ENCODE measurements at places on chromosomes 16 and 17.
A peak's percentile ranks its signal among the peaks of the same experiment; 100 is the strongest.

DNA sequence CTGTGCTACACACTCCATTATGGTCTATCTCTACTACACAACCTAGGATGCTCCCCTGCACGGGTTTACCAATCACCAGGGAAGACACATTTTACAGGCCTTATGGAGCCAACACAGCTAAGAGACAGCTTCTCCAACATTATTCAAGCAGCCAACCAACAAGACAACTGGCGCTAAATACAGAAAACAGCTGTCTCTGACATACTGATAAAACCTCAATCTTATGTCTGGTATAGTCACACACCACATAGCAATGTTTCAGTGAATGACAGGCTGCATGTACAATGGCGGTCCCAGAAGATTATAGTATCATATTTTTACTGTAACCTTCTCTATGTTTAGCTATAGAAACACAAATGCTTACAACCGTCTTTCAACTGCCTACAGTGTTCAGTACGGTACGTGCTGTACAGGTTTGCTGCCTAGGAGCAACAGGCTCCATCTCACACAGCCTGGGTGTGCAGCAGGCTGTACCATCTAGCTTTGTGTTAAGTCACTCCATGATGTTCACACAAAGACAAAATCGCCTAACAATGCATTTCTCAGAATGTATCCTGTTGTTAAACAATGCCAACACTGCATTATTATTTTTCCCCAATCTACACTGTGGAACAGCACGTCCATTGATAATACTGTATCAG, 10.9 kb downstream of the USP22 start:
- DNase-seq: no peak

GRCh38 chr17:29625037-29625750, 2.5 kb upstream of the CORO6 start:
- peak; percentile 58 for DNase-seq

GRCh38 chr17:63173450-63173849, 207.4 kb downstream of the TANC2 start:
- DNase-seq: no peak

- DNase-seq: no peak
Measured at GRCh38 chr16:86414991-86415740, 95.2 kb upstream of the FOXF1 start.

DNA sequence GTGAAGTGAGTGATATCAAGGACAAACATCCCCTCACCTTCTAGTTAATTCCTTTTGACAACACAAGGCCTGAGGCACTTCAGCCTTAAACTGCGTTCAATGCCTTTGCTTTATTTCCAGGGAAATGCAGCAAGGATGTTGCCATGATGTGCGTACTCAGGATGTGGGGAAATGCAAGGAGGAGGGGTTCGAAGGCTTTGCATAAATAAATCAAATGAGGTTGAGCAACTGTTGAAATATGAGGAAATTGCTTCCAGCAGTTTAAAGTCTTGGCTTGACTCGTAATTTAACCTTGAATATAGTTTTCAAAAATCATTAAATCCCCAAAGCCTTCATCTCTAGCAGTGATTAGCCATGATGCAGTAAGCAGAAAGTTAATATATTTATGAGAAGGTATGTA, 81.8 kb upstream of the CCL2 start:
- DNase-seq: peak; percentile 35

GRCh38 chr17:39016193-39017153, 49.3 kb upstream of the FBXO47 start:
- peak; percentile 68 for DNase-seq

GRCh38 chr16:9499941-9500593, 408.6 kb downstream of the HAPSTR1 start:
- no peak for DNase-seq

- DNase-seq: no peak
Measured at GRCh38 chr16:49632795-49633184, 223.1 kb downstream of the ZNF423 start.

DNA sequence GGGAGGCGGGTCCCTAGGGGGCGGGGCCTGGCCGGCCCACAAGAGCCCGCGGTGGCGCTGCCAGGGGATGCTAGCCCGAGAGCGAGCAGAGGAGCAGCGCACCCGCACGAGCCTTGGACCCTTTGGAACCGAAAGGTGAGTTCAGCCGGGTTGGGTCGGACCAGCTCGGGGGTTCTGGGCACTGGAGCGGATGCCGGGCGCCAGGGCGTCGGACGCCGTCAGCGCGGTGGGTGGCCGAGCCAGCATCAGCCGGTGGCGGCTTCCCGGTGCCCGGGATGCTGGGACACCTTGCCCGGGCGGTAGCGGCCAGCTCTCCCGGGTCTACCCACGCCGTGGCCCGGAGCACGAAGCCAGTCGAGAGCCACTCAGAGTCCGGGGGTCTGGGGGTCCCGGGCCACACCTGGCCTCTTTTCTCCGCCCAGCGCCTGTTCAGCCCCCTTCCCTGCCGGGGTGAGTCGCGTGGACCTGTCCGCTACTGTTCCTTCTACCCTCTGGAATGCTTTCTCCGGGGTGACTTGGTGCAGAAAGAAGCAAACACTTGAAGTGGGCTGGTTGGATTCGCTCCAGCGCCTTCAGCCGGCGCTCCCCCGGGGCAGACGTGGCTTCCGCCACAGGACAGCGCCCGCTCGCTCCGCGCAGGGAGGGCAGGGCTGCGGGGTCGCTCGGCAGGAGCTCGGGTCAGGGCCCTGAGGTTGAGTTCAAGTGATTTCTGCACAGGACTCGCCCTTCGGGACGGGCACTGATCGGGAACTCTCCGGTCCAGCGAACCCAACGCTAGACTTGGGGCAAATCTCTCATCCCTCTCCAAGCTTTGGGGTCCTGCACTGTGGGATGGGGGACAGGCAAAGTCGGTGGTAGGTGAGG, at the start of gene SCNN1G:
TSS of gene SCNN1G (plus strand) at position 67 of the 864 bp plus-strand sequence. CDS start 3,527 bp downstream, outside the sequence.
- no peak for DNase-seq

- peak; percentile 87 for DNase-seq
Measured at GRCh38 chr17:7213895-7214299, 5.7 kb downstream of the DLG4 start.

DNA sequence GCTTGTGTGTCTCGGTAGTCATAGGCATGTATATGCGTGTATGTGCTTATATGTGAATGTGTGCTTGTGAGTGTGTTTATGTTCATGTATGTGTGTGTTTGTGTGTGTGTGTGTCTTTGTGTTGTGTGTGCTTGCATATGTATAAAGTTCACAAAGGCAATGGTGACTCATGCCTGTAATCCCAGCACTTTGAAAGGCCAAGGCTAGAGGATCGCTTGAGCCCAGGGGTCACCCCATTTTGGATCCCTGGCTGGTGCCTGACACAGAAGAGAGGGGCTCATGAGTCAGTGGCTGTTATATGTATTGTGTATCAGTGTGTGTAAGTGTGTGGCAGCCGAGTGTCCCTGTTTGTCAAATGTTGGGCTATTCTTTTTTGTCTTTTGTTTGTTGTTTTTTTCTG, 69.3 kb downstream of the ABCC1 start:
- DNase-seq: no peak

Measured in cardiac fibroblast (primary cell).